HCT116 (cell line): ENCODE measurements at places on chromosomes 1 and 21.

GRCh38 chr1:100455478-100456072, 82.4 kb upstream of the GPR88 start:
- DNase-seq, result no peak

- no peak for DNase-seq
Measured at GRCh38 chr1:156461781-156462647, 38.6 kb downstream of the MEF2D start.

DNA sequence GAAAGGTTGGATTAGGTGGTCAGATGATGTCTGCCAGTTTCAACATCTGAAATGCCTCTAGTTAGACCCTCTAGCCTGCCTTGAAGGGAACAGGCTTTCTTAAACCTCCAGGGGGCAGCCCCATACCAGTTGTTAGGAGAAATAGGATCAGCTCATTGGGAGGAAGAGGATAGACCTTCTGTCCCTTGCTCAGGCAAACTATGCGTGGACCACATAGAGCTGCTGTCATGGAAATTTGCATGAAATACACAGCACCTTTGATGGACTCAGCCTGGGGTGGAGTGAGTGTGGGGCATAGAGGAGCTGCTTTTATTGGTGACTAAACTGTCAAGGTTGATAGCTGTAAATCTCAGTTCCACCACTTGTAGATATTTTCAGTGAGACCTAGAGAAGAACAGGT, 38.4 kb upstream of the SPAG17 start:
- DNase-seq, result no peak

DNA sequence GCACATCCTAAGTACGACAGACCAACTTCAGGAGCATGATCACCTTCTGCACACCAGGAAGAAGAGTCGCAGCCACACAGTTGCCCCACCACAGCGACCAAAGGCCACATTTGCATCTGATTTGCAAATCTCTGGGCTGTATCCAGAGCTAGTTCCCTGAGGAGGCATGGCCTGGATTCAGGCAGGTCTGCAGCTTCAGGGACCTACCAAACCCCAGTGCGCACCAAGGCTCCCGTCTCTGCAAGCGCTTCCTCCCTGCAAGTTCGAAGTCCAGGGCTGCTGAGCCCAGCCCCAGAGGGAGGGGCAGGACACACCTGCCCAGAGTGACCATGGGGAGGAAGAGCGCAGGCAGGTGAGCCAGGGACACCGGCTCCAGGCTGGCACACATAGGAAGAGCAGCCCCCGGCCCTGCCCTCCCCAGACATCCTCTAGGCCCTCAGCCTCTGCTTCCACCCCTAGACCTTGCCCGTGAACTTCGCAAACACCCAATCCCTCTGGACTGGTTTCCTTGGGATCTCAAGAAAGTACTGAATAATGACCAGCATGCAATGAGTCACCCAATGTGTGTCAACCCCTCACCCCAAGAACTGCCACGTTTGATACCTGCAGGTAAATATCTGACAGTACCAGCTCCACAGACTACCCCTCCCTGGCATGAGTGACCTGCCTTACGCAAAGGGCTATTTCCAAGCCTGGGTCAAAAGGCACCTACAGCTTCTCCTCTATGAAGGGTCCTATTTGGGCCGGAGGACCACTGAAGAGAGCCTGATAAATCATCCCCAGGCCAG, 36.8 kb downstream of the CASZ1 start:
- no peak for DNase-seq

DNA sequence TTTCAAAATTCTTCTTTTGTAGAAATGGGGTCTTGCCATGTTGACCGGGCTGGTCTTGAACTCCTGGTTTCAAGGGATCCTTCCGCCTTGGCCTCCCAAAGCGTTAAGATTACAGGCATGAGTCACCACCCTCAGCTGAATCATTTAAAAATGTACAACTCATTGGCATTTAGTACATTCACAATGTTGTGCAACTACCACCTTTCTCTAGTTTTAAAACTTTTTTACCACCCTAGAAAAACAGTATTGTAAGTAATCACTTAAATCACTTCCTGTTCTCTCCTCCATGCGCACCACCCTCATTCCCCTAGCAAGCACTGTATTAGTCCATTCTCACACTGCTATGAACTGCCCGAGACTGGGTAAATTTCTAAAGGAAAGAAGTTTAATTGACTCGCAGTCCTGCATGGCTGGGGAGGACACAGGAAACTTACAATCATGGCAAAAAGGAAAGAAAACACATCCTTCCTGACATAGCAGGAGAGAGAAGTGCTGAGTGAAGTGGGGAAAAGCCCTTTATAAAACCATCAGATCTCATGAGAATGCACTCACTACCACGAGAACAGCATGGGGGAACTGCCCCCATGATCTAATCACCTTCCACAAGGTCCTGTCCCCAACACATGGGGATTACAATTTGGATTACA, 14.4 kb upstream of the THEM5 start:
- no peak for DNase-seq

- no peak for DNase-seq
Measured at GRCh38 chr1:205442051-205442725, 13.7 kb downstream of the BLACAT1 start.

DNA sequence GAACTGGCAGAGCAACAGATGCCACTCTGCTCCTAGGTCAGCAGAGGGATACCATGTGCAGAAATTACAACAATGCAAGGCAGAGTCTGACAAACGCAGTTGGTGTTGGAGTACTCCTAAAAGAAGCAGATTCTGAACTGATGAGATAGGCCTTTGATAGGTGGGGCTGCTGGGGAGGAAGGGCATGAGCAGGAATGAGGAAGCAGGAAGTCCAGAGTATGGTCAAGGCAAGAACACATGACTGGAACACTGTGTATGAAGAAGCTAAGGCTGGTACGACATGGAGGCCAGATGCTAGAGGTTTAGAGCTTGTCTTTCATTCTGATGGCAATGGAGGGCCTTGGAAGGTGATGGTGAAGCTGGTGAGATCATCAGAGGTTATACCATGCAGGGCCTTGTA, 11.5 kb upstream of the THRAP3 start:
- DNase-seq, result no peak

DNA sequence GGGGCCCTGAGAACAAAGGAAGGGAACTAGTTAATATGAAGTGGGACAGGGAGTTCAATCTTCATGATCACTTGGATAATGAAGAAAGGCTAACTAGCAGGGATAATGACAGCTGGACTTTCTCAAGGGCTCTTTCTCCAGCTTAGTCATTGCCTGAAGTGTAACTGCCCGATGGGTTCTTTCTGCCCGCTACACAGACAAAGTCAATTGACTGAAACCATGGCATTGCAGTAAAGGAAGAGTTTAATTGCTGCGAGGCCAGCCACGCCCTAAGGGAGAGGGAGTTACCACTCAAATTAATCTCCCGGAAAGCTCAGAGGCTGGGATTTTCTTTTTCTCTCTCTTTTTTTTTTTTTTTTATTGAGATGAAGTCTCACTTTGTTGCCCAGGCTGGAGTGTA, 16.6 kb upstream of the SLC2A5 start:
- DNase-seq, result no peak

GRCh38 chr1:225156254-225156653, 226.8 kb downstream of the DNAH14 start:
- no peak for DNase-seq
